ENCODE measurements at places on chromosomes 6 and 20.

GRCh38 chr6:90691823-90692222 is 105.0 kb upstream of the MAP3K7 start:
- DNase-seq = no peak

DNA sequence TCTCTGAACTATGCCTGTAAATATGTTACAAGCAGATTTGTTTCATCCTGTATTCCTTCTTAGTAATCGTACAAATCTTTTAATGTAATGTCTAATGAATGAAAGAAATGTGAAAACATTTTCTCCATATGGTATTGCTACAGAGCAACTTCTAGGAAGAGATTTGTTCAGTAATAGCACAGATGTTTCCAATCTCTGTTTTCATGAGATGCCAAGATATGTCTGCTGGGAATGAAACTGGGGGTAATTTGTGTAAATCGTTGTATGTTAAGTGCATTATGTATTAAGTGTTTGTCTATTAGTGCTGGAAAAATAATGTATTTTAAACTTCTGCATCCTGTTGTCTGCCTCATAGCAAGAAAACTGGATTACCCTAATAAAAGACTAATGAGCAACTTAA is 722.2 kb upstream of the EYS start:
- no peak for DNase-seq

GRCh38 chr6:3546121-3546520 is 89.3 kb upstream of the SLC22A23 start:
- no peak for DNase-seq

GRCh38 chr6:6851059-6851948 is 256.5 kb upstream of the RREB1 start:
- DNase-seq = no peak

GRCh38 chr6:23637296-23637695 is 488.7 kb upstream of the NRSN1 start:
- no peak for DNase-seq

GRCh38 chr6:35089216-35089934 is 51.8 kb downstream of the TCP11 start:
- no peak for DNase-seq

GRCh38 chr6:3046295-3046694 is 22.0 kb upstream of the RIPK1 start:
- no peak for DNase-seq

DNA sequence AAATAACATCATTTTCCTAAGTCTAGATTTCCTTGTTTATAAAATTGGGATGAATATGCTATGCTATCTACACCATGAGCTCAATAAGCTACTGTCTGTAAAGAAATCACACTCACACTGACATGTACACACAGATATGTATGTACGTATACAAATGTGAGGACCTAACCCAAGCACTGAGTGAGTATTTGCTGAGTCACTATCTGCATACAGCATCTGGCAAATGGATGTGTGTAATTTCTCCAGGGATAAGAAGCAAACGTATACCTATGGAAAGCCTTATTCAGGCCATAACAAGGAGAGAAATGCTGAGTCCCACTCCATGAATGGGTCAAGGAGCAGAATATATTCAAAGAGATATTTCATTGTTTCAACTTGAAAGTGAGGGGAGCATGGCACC is 153.9 kb downstream of the LPA start:
- DNase-seq = no peak

DNA sequence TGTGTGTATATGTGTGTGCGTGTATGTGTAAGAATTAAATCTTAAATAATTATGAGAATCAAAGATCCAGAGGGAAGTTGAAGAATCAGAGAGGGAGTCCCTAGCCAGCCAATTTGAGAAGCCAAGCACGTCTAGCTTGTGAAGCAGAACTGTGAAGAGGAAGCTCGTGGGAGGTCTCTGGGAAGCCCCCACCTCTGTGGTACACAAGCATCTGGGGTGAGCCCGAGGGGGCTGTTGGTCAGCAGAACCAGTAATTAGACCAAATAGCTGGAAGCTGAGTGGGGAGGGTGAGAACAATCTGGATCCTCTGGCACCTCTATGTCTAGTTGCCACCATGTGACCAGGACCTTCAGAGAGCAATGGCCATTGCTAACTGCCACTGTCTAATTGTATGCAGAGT is 310.0 kb upstream of the PRND start:
- DNase-seq = no peak

DNA sequence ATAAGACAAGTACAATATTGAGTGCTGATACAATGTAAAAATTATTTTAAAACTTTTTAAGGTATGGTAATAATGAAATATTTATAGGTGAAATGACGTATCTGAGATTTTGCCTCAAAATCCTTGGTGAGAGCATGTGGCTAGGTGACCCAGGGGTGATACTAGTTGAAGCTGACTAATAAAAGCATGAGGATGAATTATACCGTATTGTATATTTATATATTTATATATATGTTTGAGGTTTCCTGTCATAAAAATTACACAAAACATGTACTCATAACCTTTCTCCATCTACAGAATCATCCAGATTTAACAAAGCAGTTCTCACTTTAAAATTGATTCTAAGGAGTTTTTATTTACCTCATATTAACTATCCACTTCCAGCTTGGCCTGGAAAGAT is 358.1 kb downstream of the CDKAL1 start:
- DNase-seq = no peak

DNA sequence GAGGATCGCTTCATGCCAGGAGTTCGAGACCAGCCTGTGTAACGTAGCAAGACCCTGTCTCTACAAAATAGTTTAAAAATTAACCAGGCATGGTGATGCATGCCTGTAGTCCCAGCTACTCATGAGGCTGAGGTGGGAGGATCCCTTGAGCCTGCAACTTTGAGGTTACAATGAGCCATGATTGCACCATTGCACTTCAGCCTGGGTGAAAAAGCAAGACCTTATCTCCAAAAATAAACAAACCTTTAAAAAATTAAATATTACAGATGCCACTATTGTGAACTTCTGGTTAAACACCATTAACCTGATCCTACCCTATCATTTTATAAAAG is 116.8 kb downstream of the ARHGAP18 start:
- no peak for DNase-seq

- no peak for DNase-seq
Observed at GRCh38 chr20:22473293-22473692, 111.1 kb downstream of the FOXA2 start.

- no peak for DNase-seq
Observed at GRCh38 chr6:106516616-106517015, 112.7 kb downstream of the RTN4IP1 start.

GRCh38 chr6:43831191-43831590 is 61.2 kb downstream of the VEGFA start:
- no peak for DNase-seq

- DNase-seq = no peak
Observed at GRCh38 chr6:56992036-56992435, 37.1 kb downstream of the BEND6 start.

DNA sequence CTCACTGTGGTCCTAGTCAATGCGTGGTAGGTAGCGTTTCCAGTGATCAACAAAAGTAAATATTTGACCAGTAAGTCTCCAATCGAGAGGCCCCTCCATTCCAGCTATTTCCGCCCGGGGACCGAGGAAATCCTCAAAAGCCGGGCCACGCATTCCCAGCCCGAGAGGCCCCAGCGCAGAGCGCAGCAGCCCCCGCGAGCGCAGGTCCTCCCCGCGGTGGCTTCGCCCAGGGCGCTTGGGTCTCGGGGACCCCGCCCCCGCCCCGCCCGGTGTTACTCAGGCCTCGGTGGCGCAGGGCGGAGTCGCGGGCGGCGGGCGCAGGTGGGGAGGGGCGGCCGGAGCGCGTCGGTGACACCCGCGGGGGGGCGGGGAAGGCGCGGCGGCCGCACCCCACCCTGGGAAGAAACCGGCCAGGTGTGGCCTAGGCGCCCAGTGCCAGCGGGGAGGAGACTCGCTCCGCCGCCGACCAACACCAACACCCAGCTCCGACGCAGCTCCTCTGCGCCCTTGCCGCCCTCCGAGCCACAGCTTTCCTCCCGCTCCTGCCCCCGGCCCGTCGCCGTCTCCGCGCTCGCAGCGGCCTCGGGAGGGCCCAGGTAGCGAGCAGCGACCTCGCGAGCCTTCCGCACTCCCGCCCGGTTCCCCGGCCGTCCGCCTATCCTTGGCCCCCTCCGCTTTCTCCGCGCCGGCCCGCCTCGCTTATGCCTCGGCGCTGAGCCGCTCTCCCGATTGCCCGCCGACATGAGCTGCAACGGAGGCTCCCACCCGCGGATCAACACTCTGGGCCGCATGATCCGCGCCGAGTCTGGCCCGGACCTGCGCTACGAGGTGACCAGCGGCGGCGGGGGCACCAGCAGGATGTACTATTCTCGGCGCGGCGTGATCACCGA is at the start of gene DSP:
Gene DSP, plus strand, starts transcription at position 497 of the 890 bp plus-strand sequence. Its CDS starts 245 bp downstream, at position 742.
- no peak for DNase-seq

- no peak for DNase-seq
Observed at GRCh38 chr6:91626911-91627310, 1040.0 kb upstream of the MAP3K7 start.

- DNase-seq = no peak
Observed at GRCh38 chr6:88008831-88009231, 38.8 kb upstream of the SPACA1 start.

DNA sequence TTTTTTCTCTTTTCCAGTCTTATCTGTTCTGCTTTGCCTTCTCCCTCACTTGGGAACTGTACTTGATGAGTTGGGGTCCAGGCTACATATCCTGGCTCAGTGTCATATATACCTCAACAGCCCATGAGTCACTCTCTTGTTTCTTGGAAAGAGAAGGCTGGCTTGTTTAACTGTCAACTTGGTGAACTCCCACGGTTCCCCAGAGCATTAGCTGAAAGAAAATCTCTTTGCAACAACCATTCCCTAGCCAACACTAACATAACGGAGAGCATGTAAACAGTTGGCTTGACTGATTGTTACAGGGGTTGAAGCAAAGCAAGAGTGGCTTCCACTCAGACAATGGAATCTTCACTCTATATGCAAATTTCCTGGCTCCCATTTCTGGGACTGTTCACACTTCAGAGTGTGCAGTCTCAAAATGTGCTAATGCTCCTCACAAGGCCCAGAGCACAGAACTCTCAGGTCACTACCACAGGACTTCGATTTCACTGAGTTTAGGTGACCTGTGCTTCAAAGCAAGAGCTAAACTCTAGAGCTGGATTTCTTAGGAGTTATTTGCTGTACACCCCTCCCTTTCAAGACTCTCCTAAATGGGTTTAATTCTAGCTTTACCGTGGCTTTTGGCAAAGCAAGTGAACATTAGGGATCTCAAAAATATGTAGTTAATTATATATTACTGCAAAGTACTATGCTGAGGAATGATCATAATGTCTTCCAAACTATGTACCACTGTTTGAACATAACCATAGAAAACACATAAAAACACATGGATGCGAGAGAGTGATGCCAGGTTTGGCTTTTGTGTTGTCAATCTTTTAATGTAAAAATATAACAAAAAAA is 609.8 kb downstream of the RFPL4B start:
- DNase-seq = no peak

GRCh38 chr20:32034581-32035425 is 17.2 kb upstream of the HCK start:
- DNase-seq = peak; percentile 75

DNA sequence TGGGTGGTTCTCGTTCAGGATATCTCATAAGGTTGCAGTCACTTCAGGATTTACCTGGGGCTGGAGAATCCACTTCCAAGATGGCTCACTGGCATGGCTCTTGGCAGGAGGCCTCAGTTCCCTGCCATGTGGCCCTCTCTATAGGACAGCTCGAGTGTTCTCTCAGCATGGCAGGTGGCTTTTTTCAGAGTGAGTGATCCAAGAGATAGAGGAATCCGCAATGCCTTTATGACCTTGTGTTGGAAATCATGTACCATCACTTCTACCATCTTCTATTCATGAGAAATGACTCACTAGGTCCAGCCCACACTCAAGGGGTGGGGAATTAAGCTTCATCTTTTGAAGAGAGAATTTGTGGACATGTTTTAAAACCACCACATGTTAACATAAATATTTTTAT is 37.8 kb downstream of the PPP1R16B start:
- DNase-seq = no peak

- no peak for DNase-seq
Observed at GRCh38 chr6:107355659-107356058, 103.7 kb downstream of the PDSS2 start.

GRCh38 chr20:57398231-57398821 is 7.1 kb downstream of the RBM38 start:
- DNase-seq = peak; percentile 91

DNA sequence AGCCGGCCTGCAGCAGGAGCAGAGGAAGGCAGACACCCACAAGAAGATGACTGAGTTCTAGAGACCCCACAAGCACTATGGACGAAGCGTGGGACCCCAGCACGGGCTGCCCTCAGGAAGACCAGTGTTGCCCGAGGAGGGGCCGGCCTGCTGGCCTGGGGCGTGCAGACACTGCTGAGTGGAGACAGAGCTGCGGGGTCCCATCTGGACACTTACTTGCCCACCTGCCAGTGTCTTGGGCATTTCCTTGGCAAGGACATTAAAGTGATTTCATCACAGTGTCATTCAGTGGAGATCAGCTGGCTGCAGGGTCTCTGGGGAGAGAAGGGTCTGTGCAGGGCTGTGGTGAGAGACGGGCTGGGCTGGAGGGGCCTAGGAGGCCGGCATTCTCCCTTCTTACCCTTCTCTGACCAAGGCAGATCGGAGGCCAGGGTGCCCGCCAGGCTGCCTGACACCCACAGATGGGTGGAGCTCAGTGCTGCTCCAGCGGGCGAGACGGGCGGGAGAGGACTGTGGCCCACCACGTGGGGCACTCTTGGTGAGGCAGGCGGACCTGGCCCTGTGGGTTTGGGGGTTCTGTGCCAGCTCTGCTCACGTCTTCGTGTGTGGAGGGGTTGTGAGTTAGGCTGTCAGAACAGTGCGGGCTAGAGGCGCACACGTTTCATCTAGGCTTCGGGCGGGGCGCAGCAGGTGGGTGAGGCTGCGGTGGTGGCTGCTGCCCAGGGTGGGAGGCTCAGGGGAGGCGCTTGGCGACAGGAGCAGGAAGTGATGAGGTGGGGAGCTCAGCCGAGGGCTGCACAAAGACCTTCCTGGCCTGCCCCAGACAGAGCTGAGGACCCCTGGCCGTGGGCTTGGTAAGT is at the start of gene LIME1:
Gene LIME1, plus strand, starts transcription at position 806 of the 860 bp plus-strand sequence. CDS start 886 bp downstream, outside the sequence.
- DNase-seq = peak; percentile 82

DNA sequence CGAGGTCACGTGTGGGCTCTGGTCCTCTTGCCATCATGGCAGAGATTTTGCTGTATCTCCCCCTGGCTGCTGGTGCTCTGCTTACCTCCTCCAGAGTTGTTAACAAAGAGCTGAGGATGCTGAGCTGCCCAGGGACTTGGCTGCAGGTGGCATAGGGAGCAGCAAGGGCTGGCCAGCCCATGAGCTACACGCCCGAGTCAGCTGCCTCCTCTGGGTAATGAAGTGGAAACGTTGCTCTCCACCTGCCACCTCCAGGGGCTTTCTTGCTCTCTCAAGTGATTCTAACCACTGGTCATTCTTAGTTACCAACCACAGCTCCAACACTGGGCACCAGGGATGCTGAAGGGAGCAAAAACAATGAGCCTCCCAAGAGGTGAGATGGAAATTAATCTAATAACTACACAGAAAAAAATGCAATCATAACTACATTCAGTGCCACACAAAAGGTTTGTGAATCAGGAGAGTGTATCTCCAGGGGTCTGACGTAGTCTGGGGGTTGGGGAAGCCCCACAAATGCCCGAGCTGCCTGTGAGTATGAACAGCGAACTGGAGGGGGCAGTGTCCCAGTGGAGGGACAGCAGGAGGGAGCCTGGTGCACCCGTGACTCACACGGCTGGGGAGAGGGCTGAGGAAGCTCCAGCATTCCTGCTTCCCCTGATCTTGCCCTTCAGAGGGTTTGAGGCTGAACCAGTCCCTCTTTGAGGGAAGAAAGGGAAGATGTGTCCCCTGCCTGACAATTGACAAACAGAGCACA is 78.7 kb downstream of the CDH26 start:
- DNase-seq = no peak

- DNase-seq = no peak
Observed at GRCh38 chr6:11585426-11586016, 48.0 kb downstream of the TMEM170B start.

- DNase-seq = no peak
Observed at GRCh38 chr6:51842061-51842803, 245.2 kb downstream of the PKHD1 start.
